ENCODE measurements at places on chromosomes 6 and 20. TPM values are rescaled to one million over a fixed set of nuclear protein-coding genes. Genes with fewer than 3 reads are reported as not detected.

GRCh38 chr6:159969204-159969912 is 476 bp downstream of the IGF2R start:
- DNase-seq = no peak

DNA sequence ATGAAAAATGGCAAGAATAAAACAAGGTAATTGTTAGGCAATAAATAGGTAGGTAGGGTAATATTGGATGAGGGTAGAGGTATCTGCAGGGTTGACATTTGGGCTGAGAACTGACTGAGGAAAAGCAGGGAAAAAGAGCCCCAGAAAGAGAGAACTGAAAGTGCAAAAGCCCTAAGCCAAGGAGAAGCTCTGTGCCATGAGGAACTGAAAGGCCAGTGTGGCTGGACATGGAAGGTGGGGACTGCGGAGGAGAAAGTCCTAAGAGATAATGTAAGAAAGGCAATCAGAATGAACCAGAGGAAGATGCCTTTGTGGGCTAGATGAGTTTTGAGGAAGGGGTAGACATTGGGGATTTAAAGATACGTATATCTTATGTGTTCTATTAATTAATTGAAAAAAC is 9.9 kb upstream of the HIVEP2 start:
- no peak for DNase-seq

DNA sequence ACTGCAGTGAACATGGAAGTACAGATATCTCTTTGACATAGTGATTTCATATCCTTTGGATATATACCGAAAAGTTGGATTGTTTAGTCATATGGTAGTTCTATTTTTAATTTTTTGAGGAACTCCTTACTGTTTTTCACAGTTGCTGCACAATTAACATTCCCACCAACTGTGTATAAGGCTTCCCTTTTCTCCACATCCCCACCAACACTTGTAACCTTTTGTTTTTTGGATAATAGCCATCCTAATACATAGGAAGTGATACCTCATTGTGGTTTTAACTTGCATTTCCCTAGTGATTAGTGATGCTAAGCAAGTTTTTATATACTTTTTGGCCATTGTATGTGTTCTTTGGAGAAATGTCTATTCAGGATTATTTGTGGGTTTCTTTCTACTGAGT is 45.1 kb upstream of the TENT5A start:
- DNase-seq = no peak

GRCh38 chr6:84847390-84848160 is 83.2 kb upstream of the TBX18 start:
- DNase-seq = peak; percentile 17

DNA sequence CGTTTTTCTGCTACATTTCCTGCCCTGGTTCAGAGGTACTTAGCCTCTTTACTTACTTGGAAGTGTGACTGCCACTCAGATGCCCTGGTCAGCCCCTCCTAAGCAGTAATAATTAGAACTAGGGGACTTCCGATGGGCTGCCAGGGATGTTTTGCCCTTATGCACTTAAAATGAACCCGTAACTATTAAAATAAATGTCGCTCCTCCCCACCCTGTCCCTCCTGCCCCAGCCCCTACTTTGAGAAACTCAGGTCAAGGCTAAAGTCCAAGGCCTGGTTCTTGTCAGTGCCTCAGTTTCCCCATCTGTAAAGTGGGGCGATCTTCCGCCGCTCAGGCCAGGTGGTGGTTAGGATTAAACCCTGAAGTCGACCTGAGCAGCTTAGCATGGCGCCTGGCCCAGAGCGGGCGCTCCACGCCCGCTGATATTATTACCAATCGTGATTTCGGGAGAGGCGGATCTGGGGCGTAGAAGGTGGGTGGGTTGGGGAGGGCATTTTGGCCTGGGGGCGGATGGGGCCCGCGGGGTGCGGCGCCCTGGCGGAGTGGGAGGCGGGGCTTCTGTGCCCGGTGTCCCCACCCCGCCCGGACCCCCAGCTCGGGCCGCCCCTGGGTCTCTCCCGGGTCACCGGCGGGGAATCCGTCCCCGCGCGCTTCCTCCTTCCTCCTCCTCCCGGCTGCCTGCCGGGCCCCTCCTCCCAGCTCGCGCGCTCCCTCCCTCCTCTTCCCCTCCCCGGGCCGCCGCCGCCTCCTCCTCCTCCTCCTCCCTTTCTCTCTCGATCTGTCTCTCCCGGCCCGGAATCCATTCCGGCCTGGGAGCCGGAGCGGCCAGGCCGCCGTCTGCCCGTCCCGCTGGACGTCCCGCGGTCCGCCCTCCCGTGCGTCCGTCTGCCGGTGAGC is at the start of gene SRC:
SRC (plus strand) TSS at position 802 of the 897 bp plus-strand sequence. CDS start 38,014 bp downstream, outside the sequence.
- DNase-seq = peak; percentile 29

DNA sequence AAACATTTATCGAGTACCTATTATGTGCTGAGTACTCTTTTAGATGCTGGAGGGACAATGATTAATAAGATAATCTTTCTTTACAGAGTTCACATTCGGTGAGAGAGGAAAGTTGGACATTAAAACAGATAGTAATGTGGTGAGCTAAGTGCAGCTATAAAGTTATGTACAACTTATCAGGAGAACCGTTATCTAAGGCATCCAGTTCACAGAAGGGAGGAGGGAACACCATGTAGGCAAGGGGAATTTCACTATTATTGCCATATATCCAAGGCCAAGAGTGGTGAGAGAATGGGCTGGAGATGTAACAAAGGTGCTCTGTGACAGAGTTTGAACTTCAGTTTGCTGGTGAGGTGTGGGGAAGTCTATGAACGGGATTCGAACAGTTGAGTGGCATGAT is 105.8 kb downstream of the CARMIL1 start:
- no peak for DNase-seq

The FOXA2 gene
- not detected for total RNA-seq

- peak; percentile 39 for DNase-seq
These were observed 323.4 kb downstream of the BTBD3 start for GRCh38 chr20:12241065-12241464.

GRCh38 chr6:111552241-111552744 is 53.4 kb downstream of the TRAF3IP2 start:
- DNase-seq = peak; percentile 91

- no peak for DNase-seq
These were observed 603.9 kb downstream of the HDGFL1 start for GRCh38 chr6:23173234-23173633.
